ENCODE measurements at places on chromosomes 7 and 10. TPM values are rescaled to one million over a fixed set of nuclear protein-coding genes. Genes with fewer than 3 reads are reported as not detected.

Gene DLX6
- not detected for total RNA-seq

DNA sequence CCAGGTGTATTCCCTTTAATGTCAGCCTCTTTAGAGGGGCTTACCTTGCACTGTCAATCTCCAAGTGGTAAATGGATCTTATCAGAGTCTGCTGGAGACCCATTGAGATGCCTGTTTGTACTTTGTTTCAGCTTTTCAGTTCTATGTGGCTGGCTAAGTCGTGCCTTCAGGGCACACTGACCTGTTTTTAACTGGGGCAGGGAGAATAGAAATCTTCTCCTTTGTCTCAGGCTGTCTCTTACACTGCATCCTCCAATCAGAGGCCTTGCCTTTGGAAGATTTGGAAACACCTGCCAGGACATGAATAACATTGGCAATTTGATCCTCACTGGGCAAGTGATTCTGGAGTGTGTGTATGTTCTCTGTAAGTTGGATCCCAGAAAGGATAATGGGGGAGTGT, 65.0 kb downstream of the POU6F2 start:
- H3K4me3 ChIP-seq, result no peak overlapping the region
- H3K27me3 ChIP-seq, result no peaks in the 10 kb centered on the region
- H3K27ac ChIP-seq, result no peak overlapping the region
- H3K36me3 ChIP-seq, result no peaks in the 10 kb centered on the region

DNA sequence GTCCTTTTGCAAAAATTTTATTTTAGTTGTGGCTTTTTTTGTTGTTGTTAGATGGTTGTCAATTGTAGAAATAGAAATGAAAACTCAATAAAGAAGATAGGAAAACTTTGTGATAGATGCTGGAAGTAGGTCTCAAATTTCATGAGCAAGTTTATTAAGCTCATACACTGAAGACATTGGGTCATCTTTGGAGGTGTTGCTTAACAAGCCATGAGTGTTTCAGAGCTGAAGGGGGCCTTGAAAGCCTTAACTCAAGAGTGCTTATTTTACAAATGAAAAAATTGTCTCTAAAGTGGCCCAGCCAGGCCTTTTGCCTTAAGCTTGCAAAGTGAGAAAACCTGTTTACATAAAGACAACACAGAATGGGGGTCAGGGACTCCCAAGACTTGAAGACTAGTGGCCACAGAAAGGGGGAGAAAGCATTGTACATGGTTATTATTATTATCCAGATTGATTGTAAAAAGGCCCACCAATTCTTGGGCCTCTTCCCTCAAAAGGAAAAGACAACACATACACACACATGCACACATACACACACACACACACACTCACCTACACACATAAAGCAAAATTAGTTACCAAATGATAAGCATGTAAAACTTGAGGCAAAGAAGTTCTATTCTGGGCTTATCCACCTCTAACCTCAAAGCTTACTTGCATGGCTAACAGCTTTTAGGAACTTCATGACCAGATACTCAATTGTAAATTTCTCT, 49.7 kb upstream of the GLCCI1 start:
- H3K27me3 ChIP-seq, result no peaks in the 10 kb centered on the region
- DNase-seq, result no peak
- H3K4me1 ChIP-seq, result peaks cover 47% of the 10 kb centered on the region
- H3K36me3 ChIP-seq, result no peaks in the 10 kb centered on the region
- H3K27ac ChIP-seq, result peak overlapping the region; percentile 81
- H3K4me3 ChIP-seq, result no peak overlapping the region

DNA sequence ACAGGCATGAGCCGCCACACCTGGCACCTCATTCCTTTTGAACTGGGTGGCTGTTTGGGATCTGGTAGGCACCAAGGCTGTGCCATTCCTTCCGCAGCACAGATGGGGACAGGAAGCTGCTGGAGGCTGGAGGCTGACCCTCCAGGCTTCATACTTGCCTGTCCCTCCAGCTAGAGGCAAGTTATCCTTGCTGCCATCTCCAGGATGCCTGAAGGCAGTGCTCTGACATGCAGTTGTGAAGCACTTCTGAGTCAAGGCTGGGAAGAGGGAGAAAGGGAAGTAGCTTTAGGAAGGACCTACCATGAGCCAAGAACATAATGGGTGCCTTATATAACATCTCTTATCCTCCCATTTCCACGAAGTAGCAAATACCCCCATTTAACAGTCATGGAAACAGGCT, 9.5 kb downstream of the MARVELD1 start:
- H3K36me3 ChIP-seq, result no peaks in the 10 kb centered on the region
- H3K27ac ChIP-seq, result no peak overlapping the region
- DNase-seq, result no peak

GRCh38 chr7:78223598-78223997, 425.0 kb downstream of the PHTF2 start:
- H3K27ac ChIP-seq, result no peak overlapping the region
- no peak for DNase-seq
- H3K4me3 ChIP-seq, result no peak overlapping the region
- no peaks in the 10 kb centered on the region for H3K27me3 ChIP-seq

DNA sequence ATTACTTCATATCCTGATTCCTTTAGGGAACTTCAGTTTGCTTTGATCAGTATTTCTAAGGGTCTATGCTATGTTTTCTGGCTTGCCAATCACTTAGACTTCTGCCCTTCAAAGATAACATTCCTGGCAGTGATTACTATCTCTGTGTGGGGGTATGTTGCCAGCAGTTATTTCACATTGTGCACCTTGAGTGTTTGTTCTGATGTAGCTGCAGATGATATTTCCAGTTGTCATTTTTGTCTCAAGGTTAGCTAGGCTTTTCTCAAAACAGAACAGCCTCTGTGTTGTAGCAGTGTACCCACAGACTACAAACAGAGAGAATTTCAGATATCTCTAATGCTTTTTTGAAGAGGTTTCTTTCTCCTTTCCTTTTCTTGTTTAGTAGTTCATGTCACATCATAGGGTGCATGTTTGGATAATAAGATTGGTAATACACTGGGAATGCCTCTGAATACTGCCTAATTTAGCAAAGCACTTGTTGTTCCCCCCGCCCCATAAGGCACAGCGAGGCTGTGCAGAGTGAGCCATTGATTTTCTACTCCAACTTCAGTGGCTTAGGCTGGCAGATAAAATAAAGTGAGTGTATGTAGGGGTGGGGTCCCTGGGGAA, 134.7 kb upstream of the AGR3 start:
- DNase-seq, result no peak
- no peak overlapping the region for H3K4me3 ChIP-seq
- peaks cover 42% of the 10 kb centered on the region for H3K4me1 ChIP-seq

GRCh38 chr7:95440394-95441038, 5.7 kb upstream of the PON2 start:
- H3K4me3 ChIP-seq, result no peak overlapping the region
- H3K4me1 ChIP-seq, result no peaks in the 10 kb centered on the region
- no peak for DNase-seq
- no peak overlapping the region for H3K27ac ChIP-seq
- no peaks in the 10 kb centered on the region for H3K36me3 ChIP-seq

DNA sequence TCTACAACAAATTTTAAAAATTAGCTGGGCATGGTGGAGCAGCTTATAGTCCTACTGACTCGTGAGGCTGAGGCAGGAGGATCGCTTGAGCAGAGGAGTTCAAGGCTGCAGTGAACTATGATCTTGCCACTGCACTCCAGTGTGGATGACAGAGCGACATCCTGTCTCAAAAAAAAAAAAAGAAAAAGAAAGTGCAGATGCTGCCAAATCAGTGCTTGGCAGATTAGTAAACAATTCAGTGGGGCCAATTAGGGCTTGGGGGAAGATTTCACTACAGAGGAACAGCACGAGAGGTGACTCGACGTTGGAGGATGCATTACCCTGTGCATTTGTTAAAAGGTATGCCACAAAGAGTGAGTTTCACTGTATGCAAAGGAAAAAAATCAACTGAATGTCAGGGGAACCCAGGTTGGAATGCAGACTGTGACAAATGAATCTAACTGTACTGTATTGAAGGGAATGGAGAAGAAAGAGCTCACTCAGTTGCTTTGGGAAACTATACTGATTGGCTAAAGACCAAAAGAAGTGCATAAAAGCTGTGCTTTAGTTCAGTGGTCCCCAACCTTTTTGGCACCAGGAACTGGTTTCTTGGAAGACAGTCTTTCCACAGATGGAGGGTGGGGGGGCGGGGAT, 31.6 kb downstream of the GARIN1A start:
- DNase-seq, result no peak
- no peak overlapping the region for H3K4me3 ChIP-seq
- no peaks in the 10 kb centered on the region for H3K36me3 ChIP-seq

DNA sequence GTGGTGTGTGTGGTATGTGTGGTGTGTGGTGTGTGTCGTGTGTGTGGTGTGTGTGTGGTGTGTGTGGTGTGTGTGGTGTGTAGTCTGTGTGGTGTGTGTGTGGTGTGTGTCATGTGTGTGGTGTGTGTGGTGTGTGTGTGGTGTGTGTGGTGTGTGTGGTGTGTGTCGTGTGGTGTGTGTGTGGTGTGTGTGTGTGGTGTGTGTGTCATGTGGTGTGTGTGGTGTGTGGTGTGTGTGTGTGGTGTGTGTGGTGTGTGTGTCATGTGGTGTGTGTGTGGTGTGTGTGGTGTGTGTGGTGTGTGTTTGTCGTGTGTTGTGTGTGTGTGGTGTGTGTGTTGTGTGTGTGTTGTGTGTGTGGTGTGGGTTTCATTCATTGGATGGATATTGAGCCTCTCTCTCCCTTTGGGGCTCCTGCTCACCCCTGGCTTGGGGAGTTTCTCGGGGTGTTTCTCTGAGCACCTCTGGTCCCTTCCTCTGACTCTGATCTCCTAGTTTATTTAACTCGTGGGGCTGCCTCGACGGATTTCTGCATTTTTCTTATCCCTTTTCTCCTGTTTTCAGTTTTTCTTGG, 145.8 kb downstream of the DNAJB6 start:
- H3K4me1 ChIP-seq, result no peaks in the 10 kb centered on the region
- no peak for DNase-seq
- no peak overlapping the region for H3K4me3 ChIP-seq
- no peaks in the 10 kb centered on the region for H3K27me3 ChIP-seq
- no peak overlapping the region for H3K27ac ChIP-seq

GRCh38 chr7:124460555-124460954, 305.0 kb downstream of the GPR37 start:
- H3K36me3 ChIP-seq, result no peaks in the 10 kb centered on the region
- DNase-seq, result no peak
- H3K4me1 ChIP-seq, result no peaks in the 10 kb centered on the region
- H3K27me3 ChIP-seq, result no peaks in the 10 kb centered on the region
- H3K27ac ChIP-seq, result no peak overlapping the region
